PC-9 (cell line): ENCODE measurements at places on chromosomes 11 and 22. TPM values are rescaled to one million over a fixed set of nuclear protein-coding genes. Genes with fewer than 3 reads are reported as not detected.

DNA sequence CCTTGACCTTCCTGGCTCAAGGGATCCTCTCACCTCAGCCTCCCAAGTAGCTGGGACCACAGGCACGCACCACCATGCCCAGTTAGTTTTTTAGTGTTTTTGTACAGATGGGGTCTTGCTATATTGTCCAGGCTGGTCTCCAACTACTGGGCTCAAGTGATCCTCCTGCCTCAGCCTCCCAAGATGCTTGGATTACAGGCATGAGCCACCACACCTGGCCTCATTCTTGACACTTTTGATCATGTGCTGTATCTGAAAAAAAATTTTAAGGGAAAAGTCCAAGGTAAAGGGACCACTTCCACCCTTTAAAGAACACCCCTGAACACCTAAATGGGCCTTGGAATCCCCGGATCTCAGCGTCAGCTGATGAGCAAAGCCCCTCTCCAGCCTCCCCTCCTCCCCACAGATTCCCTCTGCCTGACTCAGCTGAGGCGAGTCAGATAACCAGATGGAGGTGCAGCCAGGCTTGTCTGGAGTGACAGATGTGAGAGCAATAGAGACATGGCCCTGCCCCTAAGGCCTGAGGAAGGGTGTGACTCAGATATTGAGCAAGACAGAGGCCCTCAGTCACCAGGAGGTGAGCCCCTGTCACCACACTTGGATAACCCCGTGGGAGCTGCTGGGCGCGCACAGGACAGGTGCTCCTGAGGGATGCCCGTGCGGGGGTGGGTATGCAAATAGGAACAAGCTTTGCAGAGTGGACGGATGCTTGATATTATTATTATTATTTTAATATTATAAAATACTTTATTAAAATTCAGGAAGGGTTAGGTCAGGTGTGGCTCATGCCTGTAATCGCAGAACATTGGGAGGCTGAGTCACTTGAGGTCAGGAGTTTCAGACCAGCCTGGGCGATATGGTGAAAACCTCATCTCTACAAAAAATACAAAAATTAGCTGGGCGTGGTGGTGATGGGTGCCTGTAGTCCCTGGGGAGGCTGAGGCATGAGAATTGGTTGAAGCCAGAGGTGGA lies 5.0 kb upstream of the CCDC88B start:
- DNase-seq, result peak; percentile 99
- no peak overlapping the region for H3K4me3 ChIP-seq
- peaks cover 58% of the 10 kb centered on the region for H3K4me1 ChIP-seq
- no peaks in the 10 kb centered on the region for H3K36me3 ChIP-seq

NXPE4 gene
- not detected in 2 replicates for total RNA-seq

DNA sequence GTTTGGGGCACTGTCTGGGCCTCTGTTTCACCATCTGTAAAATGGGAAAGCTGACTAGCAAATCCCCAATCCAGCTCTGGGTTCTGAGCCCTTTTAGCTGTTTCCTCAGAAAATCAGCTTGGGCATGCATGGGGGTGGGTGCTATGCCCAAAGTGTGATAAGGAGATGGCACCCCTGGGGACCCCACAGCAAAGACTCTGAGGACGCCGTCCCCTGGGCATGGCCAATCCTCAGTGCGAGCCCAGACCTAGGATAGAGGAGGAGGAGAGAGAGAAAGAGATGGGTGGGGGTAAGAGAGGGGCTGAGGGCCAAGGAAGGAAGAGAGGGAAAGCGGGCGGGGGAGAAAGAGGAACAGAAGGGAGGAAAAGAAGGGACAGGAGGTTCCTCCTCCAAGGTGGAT lies 31.8 kb downstream of the TPBGL start:
- H3K36me3 ChIP-seq, result no peaks in the 10 kb centered on the region
- no peaks in the 10 kb centered on the region for H3K27me3 ChIP-seq
- no peak for DNase-seq
- H3K4me1 ChIP-seq, result no peaks in the 10 kb centered on the region
- H3K4me3 ChIP-seq, result no peak overlapping the region

SCARF2 gene
- total RNA-seq, result 0.52 and 1.7 TPM in 2 replicates

OTOG gene
- not detected in 2 replicates for total RNA-seq

- H3K36me3 ChIP-seq, result no peaks in the 10 kb centered on the region
- H3K4me1 ChIP-seq, result peaks cover under 1% of the 10 kb centered on the region
- H3K27ac ChIP-seq, result no peak overlapping the region
- no peak overlapping the region for H3K4me3 ChIP-seq
- H3K27me3 ChIP-seq, result no peaks in the 10 kb centered on the region
- peak; percentile 19 for DNase-seq
Measured at GRCh38 chr11:1034001-1034400, 2.5 kb downstream of the MUC6 start.

DNA sequence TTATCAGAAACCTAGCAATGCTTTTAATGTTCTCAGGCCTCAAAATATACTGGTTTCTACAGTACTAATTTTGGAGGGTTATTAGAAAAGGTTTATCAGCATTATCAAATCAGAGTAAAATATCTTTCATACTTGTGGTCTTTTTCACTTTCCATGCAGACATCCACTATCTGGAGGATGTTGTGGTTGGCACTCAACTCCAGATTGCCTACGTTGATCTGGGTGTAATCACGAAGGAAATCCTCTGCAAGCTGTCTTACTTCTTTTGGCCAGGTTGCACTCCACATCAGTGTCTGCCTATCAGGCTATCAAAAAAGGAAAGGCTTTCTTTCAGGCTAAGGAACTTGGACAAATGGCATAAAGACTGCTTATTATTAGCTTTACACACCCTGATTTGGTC lies 11.6 kb downstream of the DDX17 start:
- H3K36me3 ChIP-seq, result peaks cover 97% of the 10 kb centered on the region
- no peaks in the 10 kb centered on the region for H3K4me1 ChIP-seq
- DNase-seq, result no peak
- H3K27me3 ChIP-seq, result no peaks in the 10 kb centered on the region
- H3K4me3 ChIP-seq, result no peak overlapping the region

- no peaks in the 10 kb centered on the region for H3K4me1 ChIP-seq
- H3K36me3 ChIP-seq, result no peaks in the 10 kb centered on the region
- no peak for DNase-seq
- H3K27me3 ChIP-seq, result peaks cover 17% of the 10 kb centered on the region
- H3K4me3 ChIP-seq, result no peak overlapping the region
Measured at GRCh38 chr11:125165111-125165842, 726 bp downstream of the PKNOX2 start.

- peak; percentile 73 for DNase-seq
- H3K4me3 ChIP-seq, result peak overlapping the region; percentile 87
- peaks cover 16% of the 10 kb centered on the region for H3K4me1 ChIP-seq
- H3K36me3 ChIP-seq, result 0 out of 2 replicates have a peak, but pooled peaks cover 8% of the 10 kb centered on the region
- H3K27me3 ChIP-seq, result no peaks in the 10 kb centered on the region
Measured at GRCh38 chr11:10302744-10303557, 1.9 kb upstream of the ADM start.

LAYN gene
- total RNA-seq, result 19.9 and 22.2 TPM in 2 replicates

DNA sequence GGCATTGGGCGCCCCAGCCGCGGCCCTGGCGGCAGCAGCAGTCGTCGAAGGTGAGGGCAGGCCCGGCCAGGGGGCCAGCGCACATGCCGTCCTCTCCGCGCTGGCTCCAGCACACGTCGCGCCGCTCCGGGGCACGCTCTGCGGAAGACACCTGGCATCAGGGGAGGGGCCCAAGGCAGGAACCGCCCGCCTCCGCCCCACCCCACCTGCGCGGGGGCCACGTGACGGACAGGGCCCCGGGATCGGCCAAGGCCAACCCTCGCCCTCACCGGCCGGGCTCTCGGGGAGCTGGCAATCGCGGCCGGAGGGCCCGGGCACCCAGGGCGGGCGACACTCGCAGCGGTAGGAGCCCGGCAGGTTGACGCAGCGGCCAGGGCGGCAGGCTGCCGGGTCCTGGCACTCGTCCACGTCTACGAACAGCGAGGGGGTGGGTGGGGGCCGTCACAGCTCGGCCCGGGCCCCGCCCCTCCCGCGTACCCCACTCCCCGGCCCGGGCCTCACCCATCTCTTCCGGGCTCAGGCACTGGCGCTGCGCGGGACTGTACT lies 14.9 kb downstream of the SCYL1 start:
- H3K27ac ChIP-seq, result no peak overlapping the region
- peaks cover 10% of the 10 kb centered on the region for H3K36me3 ChIP-seq
- no peak for DNase-seq
- H3K27me3 ChIP-seq, result no peaks in the 10 kb centered on the region

SLC2A11 gene
- total RNA-seq, result 24.0 and 26.9 TPM in 2 replicates

GRCh38 chr11:2092956-2093412 lies 46.2 kb downstream of the IGF2 start:
- H3K4me1 ChIP-seq, result peaks cover 17% of the 10 kb centered on the region
- no peaks in the 10 kb centered on the region for H3K27me3 ChIP-seq
- H3K27ac ChIP-seq, result peak overlapping the region; percentile 61

OMP gene
- total RNA-seq, result 1.4 TPM in 1 of 2 replicates, not detected in the other

GRCh38 chr22:29870574-29870973 lies 12.4 kb upstream of the MTMR3 start:
- H3K36me3 ChIP-seq, result no peaks in the 10 kb centered on the region
- H3K27ac ChIP-seq, result no peak overlapping the region
- DNase-seq, result no peak
- H3K4me3 ChIP-seq, result no peak overlapping the region

DNA sequence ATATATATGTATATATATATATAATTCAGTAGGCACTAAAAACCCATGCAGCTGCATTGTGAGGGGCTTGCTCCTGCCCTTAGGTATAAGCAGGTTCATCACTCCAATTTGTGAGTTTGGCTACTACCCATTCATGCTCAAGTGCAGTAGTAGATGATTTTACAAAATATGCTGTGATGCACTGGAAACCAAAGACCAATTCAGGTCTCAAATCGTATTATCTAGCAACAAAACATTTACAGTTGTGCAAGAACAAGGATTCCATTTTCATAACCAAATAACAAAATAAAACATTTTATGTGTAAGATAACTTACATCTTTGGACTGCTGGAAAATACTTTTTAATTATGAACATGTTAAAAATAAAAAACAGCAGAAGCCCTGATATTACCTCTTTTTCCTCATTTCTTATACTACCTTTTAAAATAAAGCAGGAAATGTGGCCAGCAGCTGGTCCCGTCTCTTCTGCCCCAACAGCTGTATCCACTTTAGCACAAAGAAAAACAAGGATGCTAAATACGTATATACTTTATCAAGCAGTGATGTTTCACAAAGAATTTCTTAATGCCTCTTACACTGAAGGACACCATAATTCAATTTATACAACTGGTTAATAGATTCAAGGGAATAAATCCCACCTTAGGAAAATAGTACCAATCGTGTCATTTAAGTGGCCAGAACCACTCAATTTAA lies 2.8 kb downstream of the CREBZF start:
- H3K4me3 ChIP-seq, result peak overlapping the region; percentile 98
- H3K36me3 ChIP-seq, result peaks cover 65% of the 10 kb centered on the region
- H3K27me3 ChIP-seq, result no peaks in the 10 kb centered on the region
- DNase-seq, result no peak
- no peak overlapping the region for H3K27ac ChIP-seq

MPEG1 gene
- total RNA-seq, result not detected in 2 replicates

IMMP1L gene
- total RNA-seq, result 37.8 and 41.9 TPM in 2 replicates

PHF5A gene
- 49.1 and 62.9 TPM in 2 replicates for total RNA-seq
